ENCODE measurements at places on chromosomes 1 and 21.

GRCh38 chr1:223266632-223267172 is 97.3 kb downstream of the SUSD4 start:
- no peak for DNase-seq

GRCh38 chr1:31977385-31978131 is 36.1 kb upstream of the KHDRBS1 start:
- DNase-seq, result no peak

DNA sequence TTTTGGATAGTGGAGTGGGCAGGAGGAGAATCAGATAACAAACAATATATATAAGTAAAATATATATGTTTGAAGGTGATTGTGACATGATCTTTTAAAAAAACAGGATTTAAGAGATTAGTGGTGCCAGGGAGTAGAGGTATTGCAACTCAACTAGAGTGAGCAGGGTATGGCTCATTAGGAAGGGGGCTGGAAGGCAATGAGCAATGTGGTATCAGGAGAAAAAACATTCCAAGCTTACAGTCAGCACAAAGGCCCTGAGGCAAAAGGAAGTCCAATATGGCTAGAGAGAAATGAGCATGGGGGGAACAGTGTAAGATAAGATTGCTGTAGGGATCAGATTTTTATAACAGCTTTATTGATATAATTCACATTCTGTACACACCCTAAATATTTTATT is 5.3 kb upstream of the GADD45A start:
- DNase-seq, result no peak

DNA sequence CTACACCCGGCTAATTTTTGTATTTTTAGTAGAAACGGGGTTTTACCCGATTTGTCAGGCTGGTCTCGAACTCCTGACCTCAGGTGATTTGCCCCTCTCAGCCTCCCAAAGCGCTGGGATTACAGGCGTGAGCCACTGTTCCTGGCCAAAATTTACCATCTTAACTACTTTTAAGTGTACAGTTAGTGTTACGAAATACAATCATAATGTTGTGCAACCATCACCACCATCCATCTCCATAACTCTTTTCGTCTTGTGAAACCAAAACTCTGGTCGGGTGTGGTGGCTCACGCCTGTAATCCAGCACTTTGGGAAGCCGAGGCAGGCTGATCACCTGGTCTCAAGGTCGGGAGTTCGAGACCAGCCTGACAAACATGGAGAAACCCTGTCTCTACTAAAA is 14.1 kb upstream of the ZBTB40 start:
- no peak for DNase-seq

- no peak for DNase-seq
These were observed 5.2 kb downstream of the TMCC2 start for GRCh38 chr1:205232945-205233397.

DNA sequence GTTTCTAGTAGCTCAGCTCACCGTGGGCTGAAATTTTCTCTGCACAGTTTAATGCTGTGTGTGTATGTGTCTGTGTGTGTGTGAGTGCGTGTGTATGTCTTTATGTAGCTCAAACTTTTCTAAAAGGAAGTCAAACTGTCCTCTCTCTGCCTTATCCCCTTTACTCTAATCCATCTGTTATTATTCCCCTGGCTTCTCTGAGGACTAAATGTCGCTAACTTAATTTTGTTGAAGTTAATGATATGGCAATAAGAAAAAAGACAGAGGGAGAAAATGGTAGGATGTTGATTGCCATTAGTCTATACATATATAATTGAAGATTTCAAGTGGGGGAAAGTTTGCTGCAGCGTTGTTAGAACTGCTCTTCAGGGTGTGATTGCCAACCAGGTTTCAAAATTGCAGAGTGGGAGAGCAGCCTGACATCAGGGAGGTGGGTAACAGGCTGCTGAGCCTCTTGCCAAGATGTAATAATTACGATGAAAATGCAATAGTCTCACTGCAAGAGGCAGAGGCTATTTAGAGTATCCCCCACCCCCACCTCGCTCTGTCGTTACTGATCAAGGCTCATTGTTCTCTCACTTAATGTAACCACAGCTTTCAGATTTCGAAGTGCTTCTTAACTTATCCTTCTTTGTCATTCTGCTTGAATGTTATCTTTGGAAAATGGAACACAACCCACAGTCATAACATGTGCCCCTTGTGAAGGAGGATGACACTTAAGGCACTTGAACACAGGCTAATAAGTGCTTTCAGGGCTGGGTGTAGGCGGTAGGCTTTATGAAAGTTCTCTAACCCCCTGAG is 559.0 kb upstream of the PLXNA2 start:
- DNase-seq, result no peak

GRCh38 chr1:193703121-193703520 is 516.7 kb upstream of the B3GALT2 start:
- DNase-seq, result no peak

- DNase-seq, result no peak
These were observed 1.7 kb downstream of the PERM1 start for GRCh38 chr1:980137-980571.

DNA sequence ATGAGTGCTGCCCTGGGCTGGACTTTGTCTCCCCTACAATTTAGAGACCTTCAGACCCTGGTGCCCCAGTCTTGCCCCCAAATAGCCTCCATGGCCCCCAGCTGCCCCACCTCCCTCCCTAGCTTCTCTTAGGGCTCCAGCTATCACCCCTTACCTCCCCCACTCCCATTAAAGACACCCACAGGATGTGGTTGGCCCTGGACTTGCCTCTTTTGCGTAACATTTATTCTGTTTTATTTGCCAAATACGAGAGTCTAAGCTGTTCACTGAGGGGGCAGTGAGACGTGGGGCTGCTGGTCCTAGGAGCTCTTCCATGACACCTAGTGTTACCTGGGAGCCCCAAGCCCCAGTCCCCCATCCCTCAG is 4.5 kb downstream of the ZC3H12A start:
- peak; percentile 26 for DNase-seq

DNA sequence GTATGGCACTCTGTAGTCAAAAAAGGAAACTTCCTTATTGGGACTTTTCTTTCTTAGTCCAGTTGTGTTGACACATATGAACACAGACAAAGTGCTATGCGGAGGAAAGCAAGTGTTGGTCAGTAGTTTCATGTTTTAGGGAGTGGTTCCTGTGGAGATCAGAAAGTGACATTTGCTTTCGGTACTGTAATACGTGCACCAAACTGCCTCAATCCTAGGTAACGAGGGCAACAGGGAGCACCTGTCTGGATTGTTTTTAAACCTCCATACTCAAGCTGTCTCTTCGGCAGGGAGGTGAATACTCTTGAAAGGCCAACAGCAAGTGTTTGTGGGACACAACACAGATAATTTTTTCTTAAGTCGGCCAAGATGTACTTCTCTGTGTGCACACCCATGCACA is 9.1 kb downstream of the RHOU start:
- no peak for DNase-seq

DNA sequence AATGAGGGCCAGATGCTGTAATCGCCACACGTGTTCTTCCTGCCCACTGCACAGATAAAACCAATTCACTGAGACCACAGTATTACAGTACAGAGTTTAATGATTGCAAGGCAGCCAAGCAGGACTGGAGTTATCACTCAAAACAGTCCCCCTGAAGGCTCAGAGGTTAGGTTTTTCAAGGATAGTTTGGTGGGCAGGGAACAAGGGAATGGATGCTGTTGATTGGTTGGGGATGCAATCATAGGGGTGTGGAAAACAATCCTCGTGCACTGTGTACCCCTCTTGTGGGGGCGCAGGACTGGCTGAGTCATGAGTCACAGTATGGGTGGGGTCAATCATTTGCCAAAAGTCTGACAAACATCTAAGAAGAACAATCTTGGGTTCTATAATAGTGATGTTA is 12.4 kb upstream of the USP1 start:
- no peak for DNase-seq

GRCh38 chr1:17922833-17923232 is 167.7 kb downstream of the ACTL8 start:
- no peak for DNase-seq

- DNase-seq, result no peak
These were observed 332 bp downstream of the KCNJ6 start for GRCh38 chr21:37915941-37916309.

- DNase-seq, result no peak
These were observed 32.8 kb downstream of the INTS7 start for GRCh38 chr1:212002536-212002935.

- no peak for DNase-seq
These were observed 19.3 kb upstream of the KLHDC8A start for GRCh38 chr1:205375835-205376545.

- no peak for DNase-seq
These were observed 42.4 kb downstream of the GFI1 start for GRCh38 chr1:92444351-92444750.

GRCh38 chr21:45313682-45314081 is 26.0 kb upstream of the POFUT2 start:
- no peak for DNase-seq

GRCh38 chr1:172089768-172090510 is 248.6 kb downstream of the DNM3 start:
- peak; percentile 41 for DNase-seq

- no peak for DNase-seq
These were observed 61.9 kb downstream of the WNT9A start for GRCh38 chr1:227885648-227886502.

DNA sequence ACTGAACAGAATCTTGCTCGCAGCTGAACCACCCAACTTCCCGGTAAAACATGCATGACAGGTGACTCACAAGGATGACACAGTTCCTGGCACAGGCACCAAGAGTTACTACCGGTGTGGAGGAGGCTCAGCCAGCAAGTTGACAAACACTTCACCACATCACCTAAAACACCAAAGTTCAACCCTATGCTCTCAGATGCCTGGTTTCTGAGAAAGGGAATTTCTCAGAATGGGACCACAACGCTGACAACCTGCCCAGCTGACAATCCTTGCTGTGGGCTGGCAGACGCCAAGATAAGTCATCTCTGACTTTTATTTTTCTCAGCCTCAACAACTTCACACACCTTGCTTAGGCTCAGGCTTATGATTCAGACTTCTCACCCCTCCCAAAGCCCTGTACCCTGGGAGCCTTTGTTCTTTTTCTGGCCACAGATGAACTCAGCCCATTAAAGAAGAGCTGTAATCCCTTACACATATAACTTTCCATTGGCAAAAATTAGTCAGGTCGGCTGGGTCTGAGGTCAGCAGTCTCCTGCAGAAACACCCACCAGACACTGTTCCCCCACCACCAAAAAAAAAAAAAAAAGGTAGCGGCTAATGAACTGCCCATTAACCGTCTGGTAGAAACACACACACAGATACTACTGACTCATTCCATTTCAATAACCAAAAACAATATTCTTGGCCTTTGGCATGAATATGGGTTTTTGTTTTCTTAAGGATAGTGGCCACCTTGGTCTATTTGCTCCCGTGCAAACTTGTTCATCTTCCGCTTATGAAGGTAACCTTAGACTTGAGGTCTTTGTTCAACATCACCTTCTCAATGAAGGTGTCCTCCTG is 10.8 kb upstream of the TIAM1 start:
- peak; percentile 40 for DNase-seq

DNA sequence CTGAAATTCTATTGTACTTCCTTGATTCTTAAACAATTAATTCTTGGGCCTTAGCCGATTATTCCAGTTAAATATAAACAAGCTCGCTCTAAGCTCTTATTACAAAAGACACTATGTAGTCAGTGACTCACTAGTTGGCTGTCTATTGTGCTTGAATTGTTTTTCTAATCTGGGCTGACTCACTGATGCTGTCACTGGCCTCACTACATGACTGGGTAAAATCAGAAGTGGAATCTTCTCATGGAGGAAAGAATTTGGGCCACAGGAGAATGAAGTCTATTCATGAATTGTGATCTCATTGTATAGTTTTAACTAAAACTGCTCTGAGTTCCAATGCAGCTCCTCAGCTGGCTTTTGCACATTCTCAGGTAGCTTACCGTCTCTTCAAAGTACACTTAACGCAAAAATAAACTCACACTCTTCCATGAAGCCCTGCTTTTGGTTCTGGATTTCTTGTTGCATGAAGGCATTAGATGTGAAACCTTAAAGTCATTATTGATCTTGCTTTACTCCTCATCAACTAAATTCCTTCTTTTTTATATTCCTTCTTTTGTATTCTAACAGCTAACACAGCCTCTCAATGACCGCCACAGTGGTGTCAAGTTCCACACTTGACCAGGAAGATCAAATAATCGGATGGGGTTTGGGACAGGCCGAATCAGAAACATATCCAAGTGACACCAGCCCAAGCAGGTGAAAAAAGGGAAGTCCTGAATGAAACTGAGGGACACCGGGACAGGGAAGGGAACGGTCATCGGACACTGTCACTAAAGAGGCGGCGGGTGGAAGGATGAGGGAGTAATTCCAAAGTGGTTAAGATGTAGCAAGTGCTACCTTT is 80.9 kb upstream of the LBR start:
- DNase-seq, result no peak

DNA sequence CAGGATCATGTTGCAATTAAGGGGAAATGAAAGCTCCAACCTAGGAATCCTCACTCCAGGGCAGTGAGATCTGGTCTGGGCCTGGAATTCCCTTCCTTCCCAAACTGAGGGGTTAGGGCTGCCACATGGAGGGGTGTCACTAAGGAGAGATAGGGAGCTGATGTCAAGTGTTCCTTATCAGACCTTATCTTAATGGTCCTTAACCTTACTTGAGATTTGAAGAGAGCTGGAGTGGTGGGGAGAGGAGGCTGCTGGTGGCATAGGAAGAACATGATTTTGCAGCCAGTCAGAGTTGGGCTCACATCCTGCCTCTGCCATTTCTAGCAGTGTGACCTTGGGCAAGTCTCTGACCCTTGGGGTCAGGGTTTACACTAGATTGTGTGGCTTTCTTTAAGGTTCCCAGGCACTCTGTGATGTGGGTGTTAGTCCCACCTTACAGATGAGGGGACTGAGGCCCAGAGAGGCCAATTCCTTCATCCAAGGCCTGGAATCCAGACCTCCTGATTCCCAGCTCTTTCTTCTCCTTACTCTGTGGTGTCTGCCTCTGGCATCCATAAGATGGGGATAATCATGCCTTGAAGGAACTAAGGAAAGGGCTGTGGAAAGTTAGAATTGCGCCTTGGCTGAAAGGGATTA is 56.3 kb upstream of the SYNC start:
- no peak for DNase-seq

GRCh38 chr1:172144445-172145061 is 275.9 kb upstream of the C1orf105 start:
- DNase-seq, result no peak

- DNase-seq, result no peak
These were observed 42.4 kb upstream of the ESRRG start for GRCh38 chr1:216765346-216766300.

DNA sequence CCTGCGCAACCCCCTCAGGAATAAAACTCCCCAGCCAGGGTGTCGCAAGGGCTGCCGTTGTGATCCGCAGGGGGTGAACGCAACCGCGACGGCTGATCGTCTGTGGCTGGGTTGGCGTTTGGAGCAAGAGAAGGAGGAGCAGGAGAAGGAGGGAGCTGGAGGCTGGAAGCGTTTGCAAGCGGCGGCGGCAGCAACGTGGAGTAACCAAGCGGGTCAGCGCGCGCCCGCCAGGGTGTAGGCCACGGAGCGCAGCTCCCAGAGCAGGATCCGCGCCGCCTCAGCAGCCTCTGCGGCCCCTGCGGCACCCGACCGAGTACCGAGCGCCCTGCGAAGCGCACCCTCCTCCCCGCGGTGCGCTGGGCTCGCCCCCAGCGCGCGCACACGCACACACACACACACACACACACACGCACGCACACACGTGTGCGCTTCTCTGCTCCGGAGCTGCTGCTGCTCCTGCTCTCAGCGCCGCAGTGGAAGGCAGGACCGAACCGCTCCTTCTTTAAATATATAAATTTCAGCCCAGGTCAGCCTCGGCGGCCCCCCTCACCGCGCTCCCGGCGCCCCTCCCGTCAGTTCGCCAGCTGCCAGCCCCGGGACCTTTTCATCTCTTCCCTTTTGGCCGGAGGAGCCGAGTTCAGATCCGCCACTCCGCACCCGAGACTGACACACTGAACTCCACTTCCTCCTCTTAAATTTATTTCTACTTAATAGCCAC is 696 bp downstream of the TGFB2 start:
- peak; percentile 26 for DNase-seq

All from T-helper 9 cell (primary cell).